Suprapubic skin (tissue), 4 donors: ENCODE measurements at places on chromosomes 2 and 18. TPM values are rescaled to one million over a fixed set of nuclear protein-coding genes. Genes with fewer than 3 reads are reported as not detected.

GRCh38 chr18:31990823-31991222, 27.8 kb upstream of the RNF125 start:
- H3K27me3 ChIP-seq, result no peaks in the 10 kb centered on the region
- H3K4me3 ChIP-seq, result no peak overlapping the region
- no peaks in the 10 kb centered on the region for H3K36me3 ChIP-seq
- no peaks in the 10 kb centered on the region for H3K4me1 ChIP-seq
- H3K27ac ChIP-seq, result no peak overlapping the region
- DNase-seq, result no peak

GRCh38 chr2:39361511-39361910, 75.6 kb downstream of the MAP4K3 start:
- no peaks in the 10 kb centered on the region for H3K4me1 ChIP-seq
- no peak overlapping the region for H3K4me3 ChIP-seq
- no peaks in the 10 kb centered on the region for H3K27me3 ChIP-seq
- no peak overlapping the region for H3K27ac ChIP-seq

DNA sequence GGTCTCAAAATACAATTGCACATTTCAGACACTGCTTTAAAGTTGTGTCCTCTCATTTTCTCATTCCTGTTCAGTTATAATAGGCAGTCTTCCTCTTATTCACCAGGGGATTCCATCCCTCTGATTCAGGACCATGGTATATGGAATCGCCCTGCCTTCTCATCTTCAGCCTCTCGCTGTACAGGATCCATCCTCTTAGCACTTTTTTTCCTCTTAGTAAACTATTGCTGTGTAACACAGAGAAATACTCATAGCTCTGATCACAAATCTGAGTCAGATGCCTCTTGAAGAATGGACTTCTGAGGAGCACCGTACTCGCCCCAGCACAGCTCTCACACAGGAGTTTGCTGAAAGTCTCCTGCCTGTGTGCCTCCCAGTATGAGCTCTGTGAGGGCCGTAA, 11.3 kb downstream of the RMP24 start:
- no peak overlapping the region for H3K27ac ChIP-seq
- DNase-seq, result no peak
- H3K27me3 ChIP-seq, result no peaks in the 10 kb centered on the region
- H3K4me1 ChIP-seq, result no peaks in the 10 kb centered on the region
- H3K36me3 ChIP-seq, result peaks cover 49% of the 10 kb centered on the region
- no peak overlapping the region for H3K4me3 ChIP-seq

- no peak overlapping the region for H3K4me3 ChIP-seq
- peaks cover 26% of the 10 kb centered on the region for H3K36me3 ChIP-seq
- no peak for DNase-seq
- no peaks in the 10 kb centered on the region for H3K27me3 ChIP-seq
Observed at GRCh38 chr2:232210306-232210705, 168.2 kb upstream of the ALPP start.

DLX1 gene
- not detected for total RNA-seq

DNA sequence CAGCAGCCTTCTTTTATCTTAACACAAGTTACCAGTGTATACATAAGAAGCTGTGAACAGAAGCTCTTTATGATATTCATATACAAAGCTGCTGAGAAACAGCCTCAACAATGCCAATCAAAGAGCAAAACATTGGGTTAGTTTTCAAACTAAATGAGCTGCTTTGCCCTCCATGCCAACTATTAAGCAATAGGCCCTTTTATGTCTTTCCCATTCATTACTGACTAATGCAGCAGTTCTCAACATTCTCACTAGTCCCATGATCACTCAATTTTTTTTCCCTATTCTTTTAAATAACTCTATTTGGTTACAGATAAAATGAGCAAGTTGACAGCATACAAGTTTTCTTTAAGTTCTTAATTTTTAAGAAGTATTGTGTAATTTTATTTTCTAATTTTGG, 57.9 kb upstream of the FRZB start:
- DNase-seq, result no peak
- no peaks in the 10 kb centered on the region for H3K4me1 ChIP-seq

DNA sequence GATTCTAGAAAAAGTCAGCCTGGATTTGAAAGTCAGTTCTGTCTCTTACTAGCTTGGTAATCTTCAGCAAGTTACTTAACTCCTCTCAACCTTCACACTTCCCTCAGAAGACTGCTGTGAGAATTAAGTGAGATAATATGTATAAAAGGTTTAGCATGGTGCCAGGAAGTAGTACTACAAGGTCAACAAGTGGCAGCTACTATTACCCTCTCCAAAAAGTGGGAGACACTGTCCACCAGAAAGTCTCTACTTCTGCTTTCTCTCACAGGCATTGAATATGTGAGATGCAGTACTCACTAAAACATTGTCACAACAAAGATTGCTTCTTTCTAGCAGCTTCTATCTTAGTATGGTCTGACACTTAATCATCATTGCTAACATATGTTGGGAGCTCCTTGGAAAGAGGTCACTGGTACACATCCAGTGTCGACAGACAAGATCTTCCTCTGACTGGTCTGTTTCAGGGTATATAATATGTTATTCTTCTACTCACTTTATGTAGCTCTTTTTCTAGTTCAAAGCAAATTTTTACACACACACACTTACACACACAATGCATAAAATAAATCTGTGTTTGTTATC, 47.9 kb downstream of the DOCK10 start:
- DNase-seq, result no peak
- H3K4me3 ChIP-seq, result no peak overlapping the region
- no peaks in the 10 kb centered on the region for H3K27me3 ChIP-seq
- H3K4me1 ChIP-seq, result peaks cover 10% of the 10 kb centered on the region
- no peak overlapping the region for H3K27ac ChIP-seq
- H3K36me3 ChIP-seq, result no peaks in the 10 kb centered on the region

GRCh38 chr2:144678736-144679135, 158.8 kb upstream of the ZEB2 start:
- no peaks in the 10 kb centered on the region for H3K27me3 ChIP-seq
- peaks cover 19% of the 10 kb centered on the region for H3K4me1 ChIP-seq
- no peaks in the 10 kb centered on the region for H3K36me3 ChIP-seq
- no peak overlapping the region for H3K27ac ChIP-seq

GRCh38 chr2:19823507-19823906, 78.3 kb downstream of the TTC32 start:
- H3K4me1 ChIP-seq, result no peaks in the 10 kb centered on the region
- H3K36me3 ChIP-seq, result no peaks in the 10 kb centered on the region
- no peak overlapping the region for H3K27ac ChIP-seq
- no peak for DNase-seq

CXCR4 gene
- 5.5 TPM for total RNA-seq
